ENCODE measurements at places on chromosomes 4 and X.

GRCh38 chr4:74444891-74445642 is at the start of gene AREG:
Gene AREG (plus strand): TSS chr4:74445136. CDS start chr4:74445346, 210 bp downstream.
- DNase-seq, result peak; percentile 74

DNA sequence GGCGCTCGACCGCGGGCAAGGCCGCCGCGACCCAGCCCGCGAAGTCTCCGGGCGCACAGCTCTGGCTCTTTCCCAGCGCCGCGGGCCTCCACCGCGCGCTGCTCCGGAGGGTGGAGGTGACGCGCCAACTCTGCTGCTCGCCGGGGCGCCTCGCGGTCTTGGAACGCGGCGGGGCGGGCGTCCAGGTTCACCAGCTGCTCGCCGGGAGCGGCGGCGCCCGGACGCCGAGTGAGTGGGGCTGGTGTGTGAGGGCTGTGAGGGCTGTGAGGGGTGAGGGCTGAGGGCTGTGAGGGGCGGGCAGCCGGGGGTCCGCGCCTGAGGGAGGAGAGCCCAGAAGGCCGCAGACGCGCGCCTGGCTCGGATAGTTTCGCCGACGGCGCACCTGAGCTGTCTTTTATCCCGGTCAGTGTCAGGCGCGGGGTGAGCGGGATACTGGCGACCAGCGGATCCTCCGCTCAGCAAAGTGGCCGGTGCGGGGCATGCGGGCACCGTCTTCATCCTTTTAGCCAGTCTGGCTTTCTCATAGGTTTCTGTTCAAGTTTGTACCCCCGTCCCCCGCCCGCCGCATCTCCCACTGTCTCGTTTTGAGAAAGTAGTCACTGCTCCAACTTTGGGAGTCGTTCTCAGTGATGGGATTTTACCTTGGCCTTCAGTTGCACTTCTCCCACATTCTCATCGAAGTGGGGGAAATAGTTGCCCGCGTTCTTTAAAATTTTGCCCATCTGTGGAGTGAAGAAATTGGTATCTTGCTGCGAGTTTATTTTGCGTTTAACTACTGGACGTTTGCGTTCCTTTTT is 586 bp downstream of the HERC5 start:
- DNase-seq, result peak; percentile 3

GRCh38 chr4:17650406-17650805 is 36.0 kb downstream of the MED28 start:
- DNase-seq, result no peak

DNA sequence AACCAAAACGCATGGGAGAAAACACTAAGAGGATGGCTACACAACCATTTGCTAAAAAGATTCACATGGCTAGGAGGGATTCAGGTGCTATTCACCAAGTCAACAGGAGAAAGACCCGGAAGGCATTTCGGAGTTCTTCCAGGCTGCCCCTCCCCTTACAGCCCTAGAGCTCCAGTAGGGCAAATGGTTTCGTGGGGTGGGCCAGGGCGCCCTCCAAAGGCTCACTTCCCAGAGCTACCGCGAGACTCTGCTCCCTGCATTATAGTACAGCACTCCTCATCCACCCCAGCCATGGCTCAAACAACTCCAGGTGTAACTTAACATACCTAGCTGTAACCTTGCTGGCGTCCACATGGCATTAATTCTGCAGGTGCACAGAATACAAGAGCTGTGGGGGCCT is 179.7 kb downstream of the SLC39A8 start:
- no peak for DNase-seq

DNA sequence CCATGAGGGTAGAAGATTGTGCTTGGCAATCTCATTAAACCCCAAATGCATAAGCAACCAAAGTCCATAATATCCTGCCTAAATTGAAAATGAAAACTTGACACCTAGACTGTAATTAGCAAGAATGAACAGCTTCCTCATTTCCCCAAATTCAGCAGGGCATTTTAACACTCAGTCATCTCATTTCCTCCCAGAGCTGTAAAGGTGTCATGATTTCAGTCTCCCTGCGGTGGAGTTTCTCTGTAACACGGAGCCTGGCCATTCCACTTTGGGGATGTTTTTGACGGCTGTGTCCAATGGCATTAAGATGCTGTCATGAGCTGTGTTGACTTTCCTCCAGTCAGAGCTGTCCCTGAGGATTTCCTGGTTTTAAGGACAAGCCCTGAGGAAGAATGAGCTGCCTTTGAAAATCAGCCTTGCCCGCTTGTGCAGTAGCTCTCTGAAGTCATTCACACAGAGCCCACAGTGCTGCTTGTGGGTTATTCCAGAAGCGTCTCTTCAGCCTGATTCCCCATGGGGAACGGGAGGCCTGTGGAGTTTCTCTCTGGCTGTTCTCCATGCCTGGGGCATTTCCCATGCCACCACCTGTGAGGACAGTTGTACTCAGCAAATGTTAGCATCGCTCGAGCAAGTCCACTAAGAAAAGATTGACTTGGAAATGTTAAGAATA is 187.0 kb downstream of the MID1 start:
- DNase-seq, result no peak

DNA sequence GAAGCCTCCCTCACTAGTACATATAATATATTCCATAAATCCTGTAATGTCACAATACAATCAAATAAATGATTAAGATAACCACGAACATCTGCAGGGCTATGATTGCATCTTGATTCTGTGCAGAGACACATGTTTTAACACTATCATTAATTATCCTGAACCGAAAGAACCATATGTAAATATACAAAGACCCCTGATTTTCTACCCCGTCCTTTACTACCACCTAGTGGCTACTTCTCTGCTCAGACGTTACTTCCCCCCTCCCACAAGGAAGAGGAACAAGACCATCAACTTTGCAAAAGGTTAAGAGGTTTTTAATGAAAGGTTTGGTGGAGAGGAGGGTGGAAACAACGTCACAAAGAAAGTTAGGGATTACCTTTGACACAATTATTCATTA is 134.0 kb downstream of the COL4A6 start:
- DNase-seq, result no peak

GRCh38 chr4:72376901-72377300 is 192.1 kb downstream of the ADAMTS3 start:
- no peak for DNase-seq

DNA sequence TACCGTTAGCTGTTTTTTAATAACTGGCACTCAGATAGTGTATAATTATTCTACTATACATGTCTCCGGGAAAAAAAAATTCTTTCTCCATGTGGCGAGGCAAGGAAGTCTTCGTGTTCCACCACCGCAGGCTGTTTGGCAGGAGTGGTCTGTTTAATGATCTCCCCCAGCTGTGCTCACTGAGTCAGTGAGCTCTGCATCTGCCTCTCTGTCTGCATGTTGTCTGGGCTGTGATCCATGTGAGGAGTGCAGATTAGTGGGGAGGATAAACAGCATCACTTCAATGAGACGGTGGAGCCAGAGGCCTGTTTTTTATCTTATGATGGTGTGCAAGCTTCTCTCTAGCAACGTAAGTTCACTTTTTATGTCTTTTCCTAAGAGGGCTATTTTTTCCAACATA is 69.8 kb downstream of the RPS3A start:
- no peak for DNase-seq

- no peak for DNase-seq
Measured at GRCh38 chr4:75180790-75181776, 248.2 kb downstream of the PARM1 start.

- peak; percentile 25 for DNase-seq
Measured at GRCh38 chr4:145619639-145619996, 433 bp downstream of the MMAA start.

DNA sequence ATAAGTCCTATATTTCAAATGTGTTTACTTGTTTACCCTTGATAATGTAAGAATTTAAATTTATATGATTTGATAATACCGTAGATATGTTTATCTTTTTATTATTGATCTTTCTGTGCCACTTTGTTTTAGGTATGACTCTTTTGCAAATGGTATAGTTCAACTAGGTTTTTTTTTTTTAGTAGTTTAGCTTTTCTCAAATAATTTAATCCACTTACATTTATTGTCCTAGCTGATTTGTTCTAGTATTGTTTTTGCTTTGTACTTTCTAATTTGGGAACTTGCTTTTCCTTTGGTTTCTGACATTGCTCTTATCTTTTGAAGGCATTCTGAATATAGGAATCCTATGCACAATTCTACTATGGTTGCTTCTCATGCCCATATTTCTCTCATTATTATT is 98.9 kb upstream of the NAP1L5 start:
- no peak for DNase-seq

DNA sequence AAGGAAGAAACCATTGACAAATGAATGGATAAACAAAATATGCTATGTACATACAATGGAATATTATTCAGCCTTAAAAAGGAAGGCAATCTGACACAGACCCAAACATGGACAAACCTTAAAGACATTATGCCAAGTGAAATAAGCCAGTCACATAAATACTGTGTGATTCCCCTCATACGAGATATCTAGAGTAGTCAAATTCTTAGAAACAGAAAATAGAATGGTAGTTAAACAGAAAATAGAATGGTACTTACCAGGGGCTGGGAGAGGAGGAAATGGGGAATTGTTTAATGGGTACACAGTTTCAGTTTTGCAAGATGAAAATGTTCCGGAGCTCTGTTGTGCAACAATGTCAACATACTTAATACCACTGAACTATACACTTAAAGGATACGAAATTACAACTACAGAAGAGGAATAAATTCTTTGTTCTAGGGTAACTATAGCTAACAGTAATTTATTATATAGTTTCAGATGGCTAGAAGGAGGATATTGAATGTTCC is 47.8 kb upstream of the DUSP21 start:
- DNase-seq, result no peak

- DNase-seq, result no peak
Measured at GRCh38 chrX:41047878-41048534, 37.2 kb upstream of the USP9X start.

DNA sequence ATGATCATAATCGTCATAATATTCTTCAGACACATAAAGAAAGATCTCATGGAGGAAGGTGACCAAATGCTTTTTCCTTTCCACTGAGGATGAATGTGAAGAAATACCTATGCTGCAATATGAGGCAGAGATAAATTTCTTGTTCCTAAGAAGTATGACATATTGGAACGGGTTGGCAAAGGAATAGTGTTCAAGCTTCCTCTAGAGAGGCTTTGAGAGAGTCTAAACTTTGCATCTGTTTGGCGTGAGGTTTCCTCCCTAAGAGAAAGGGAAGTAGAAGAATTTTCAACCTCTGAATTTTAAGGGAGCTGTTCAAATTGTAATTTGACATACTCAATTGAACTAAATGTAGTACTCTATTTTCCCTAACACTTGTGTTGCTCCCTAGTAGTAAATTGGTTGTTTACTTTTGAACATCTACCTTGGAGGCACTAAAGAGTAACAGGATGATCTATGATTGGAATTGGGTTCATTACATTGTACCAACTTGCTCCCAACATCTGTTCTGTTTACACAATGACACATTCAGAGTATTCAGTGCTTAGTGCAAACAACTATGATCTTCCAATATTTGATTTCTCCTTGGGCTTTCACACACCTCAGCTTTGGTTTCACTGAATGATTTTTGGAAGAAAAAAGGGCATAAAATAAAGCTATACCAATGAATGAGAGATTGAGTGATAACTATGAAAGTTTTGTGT is 122.0 kb downstream of the CORIN start:
- DNase-seq, result no peak

GRCh38 chr4:152112190-152112589 is 351.4 kb upstream of the GATB start:
- no peak for DNase-seq

DNA sequence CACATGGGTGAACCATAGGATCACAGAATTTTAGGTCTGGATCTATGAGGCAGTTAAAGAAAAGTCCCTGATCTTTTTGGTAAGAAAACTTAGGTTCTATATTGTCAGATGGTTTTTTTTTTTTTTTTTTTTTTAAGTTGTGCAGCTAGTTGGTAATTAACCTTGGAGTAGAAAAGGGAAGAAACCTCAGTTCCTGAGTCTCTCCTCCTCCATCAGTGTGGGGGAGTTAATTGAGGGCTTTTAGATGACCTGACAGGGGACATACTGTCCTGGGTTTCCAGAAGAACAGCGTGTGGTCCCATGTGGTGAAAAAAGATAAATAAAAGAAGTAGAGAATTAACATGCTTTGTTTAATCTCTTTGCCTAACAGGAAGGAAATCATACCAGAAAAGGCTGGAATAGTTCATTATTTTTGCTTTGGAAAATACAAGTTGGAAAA is 123.7 kb downstream of the ARHGAP10 start:
- DNase-seq, result no peak

- DNase-seq, result no peak
Measured at GRCh38 chr4:79652232-79652631, 244.2 kb upstream of the GK2 start.

GRCh38 chrX:6660567-6661264 is 125.8 kb upstream of the VCX3A start:
- DNase-seq, result no peak

GRCh38 chr4:130306566-130306965 is 1210.6 kb downstream of the C4orf33 start:
- no peak for DNase-seq

- no peak for DNase-seq
Measured at GRCh38 chrX:103248553-103248952, 6.4 kb downstream of the TCEAL8 start.

GRCh38 chrX:41519468-41519867 is 72.3 kb downstream of the NYX start:
- DNase-seq, result no peak

GRCh38 chrX:107850422-107850765 is 24.7 kb downstream of the MID2 start:
- DNase-seq, result no peak

- DNase-seq, result no peak
Measured at GRCh38 chr4:156953951-156954350, 17.6 kb downstream of the PDGFC start.

DNA sequence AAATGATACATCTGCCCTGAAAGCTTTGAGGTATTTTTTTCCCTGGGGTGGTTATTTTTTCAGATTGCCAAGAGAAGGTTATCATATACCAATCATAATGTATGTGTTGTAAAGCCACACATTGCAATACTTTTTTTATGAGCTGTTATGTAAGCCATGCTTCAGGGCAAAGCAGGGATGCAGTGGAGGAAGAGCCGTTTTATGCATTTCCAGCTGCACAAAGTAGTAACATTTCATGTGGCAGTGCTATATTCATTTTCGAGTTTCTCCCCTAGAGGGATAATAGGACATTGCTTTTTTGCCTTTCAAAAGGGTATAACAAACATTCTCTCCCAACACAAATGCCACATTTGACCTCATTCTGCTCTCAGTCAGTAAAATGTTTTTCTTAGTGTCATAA is 68.5 kb downstream of the GALNT7 start:
- no peak for DNase-seq

- DNase-seq, result no peak
Measured at GRCh38 chr4:147840838-147841738, 109.2 kb downstream of the ARHGAP10 start.

DNA sequence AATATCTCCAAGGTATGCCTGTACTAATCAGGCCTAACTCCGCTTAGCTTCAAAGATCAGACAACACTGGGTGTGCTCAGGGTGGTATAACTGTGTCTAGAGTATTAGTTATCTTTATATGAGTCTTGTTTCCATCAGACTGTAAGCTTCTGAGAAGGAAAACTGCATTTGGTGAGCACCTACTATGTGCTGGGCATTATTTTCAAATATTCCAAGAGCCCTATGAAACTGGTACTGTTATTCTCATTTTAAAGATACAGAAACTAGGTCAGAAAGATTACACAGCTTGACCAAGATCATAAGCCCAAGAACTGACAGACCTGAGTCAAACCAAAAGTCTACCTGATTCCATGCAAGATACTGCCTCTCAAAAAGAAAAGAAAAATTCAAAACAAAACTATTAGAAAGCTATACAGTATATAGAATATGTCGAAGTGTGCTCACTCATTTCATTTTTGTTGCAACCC is 44.4 kb downstream of the LRBA start:
- DNase-seq, result no peak

- no peak for DNase-seq
Measured at GRCh38 chr4:74549936-74550335, 105.0 kb downstream of the AREG start.

GRCh38 chrX:85928606-85929005 is 118.8 kb downstream of the CHM start:
- DNase-seq, result no peak

All from activated naive CD8-positive, alpha-beta T cell treated with anti-CD3 and anti-CD28 coated beads, Interleukin-2, amount 50 U/mL, for 16 hours (primary cell).